ENCODE measurements at places on chromosomes 1 and 21.

DNA sequence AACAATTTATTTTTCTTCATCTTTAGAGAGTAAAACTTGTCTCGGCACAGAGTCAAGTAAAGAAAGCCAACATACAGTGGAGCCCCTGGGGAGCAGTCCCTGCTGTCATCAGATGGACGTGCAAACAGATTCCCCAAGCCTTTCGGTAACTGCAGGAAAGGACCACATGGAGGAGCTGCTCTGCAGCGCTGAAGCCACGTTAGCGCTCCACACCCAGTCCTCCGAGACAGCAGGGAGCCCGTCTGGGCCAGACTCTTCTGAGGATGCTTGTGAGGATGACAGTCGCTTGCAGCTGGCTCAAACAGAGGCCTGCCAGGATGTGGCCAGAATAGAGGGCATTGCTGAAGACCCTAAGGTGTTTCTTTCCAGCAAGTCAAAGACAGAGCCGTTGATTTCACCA is 77.1 kb upstream of the SCCPDH start:
- DNase-seq: peak; percentile 87

- DNase-seq: peak; percentile 7
Measured at GRCh38 chr1:189429610-189430009, 1048.1 kb downstream of the BRINP3 start.

DNA sequence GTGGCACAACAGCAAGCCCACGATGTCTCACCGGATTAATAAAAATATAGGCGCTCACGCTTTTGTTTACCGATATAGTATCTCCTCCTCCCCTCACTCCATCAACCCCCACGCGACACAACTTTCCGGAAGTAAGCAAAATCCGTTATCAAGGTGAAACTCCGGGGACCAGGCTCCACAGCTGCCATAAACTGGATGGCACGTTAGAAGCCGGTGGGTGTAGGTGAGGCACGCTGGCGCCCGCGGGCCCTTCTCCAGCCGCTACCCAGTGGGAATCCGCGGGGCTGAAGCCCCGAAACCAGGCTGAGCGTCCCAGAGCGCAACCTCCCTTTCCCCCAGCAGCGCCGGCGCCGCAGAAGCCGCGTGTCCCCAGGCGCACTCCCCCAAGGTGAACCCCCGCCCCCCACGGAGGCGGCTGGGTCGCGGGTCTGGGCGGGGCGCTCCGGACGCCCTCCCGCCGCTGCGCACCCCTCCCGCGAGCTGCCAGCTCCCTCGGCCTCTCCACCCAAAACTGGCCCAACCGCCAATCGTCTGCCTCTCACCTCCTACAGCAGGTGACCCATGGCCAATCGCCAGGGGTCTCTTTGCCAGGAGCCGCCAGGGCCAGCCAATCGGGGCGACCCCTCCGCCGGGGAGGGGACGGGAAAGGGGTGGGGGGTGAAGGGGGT is 112.4 kb downstream of the OSBPL9 start:
- peak; percentile 84 for DNase-seq

- peak; percentile 76 for DNase-seq
Measured at GRCh38 chr1:188708795-188709535, 1768.7 kb downstream of the BRINP3 start.

DNA sequence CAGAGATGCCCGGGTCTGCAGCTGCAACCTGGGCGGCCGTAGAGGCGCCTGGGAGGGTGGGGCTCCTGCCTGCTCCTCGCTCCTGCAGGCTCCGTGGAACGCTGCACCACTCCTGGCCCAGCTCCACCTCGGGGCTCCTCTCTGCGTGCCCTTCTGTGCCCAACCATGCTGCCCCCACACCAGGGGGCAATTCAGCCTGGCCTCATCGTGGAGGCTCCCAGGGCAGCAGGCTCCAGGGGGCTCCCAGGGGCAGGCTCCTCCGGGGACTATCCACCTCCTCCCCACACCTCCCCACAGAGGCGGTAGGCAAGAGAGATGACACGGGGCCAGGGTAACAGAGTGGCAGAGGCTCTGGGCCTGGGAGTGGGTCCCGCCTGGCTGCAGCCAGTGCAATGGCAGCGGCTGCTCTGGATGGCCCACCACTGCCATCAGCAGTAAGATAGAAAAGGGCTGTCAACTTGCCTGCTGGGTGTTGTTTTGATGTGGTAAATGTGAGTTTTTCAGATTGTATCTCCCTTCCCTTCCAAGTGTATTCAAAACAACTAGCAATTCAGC is 22.4 kb upstream of the LRRC8C start:
- DNase-seq: no peak

Measured in muscle of leg (tissue), 16 donors.